NCI-H1436 treated with DMSO at 0.1 percent for 48 hours (cell line): ENCODE measurements at places on chromosomes 3 and 15.

DNA sequence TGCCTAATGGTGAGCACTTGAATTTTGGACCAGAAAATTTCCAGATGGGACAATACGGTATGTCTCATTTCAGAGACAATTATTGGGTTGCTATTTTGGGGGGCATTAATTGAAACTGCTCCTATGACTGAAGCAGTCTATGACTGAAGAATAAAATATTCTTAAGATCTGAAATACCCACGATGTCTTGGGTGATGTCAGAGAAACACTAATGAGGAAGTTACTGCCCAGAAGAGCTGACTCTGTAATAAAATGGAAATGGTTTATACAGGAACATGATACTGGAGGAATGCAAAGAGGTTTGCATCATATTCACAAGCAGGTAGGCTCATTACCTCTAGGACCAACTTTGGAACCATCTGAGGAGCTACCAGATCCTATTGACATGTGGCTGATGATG, 68.7 kb downstream of the IL12A start:
- no peak for DNase-seq

- DNase-seq = no peak
Measured at GRCh38 chr3:52123106-52123725, 31.0 kb downstream of the POC1A start.

- peak; percentile 33 for DNase-seq
Measured at GRCh38 chr3:197367081-197367780, 68.8 kb upstream of the DLG1 start.

DNA sequence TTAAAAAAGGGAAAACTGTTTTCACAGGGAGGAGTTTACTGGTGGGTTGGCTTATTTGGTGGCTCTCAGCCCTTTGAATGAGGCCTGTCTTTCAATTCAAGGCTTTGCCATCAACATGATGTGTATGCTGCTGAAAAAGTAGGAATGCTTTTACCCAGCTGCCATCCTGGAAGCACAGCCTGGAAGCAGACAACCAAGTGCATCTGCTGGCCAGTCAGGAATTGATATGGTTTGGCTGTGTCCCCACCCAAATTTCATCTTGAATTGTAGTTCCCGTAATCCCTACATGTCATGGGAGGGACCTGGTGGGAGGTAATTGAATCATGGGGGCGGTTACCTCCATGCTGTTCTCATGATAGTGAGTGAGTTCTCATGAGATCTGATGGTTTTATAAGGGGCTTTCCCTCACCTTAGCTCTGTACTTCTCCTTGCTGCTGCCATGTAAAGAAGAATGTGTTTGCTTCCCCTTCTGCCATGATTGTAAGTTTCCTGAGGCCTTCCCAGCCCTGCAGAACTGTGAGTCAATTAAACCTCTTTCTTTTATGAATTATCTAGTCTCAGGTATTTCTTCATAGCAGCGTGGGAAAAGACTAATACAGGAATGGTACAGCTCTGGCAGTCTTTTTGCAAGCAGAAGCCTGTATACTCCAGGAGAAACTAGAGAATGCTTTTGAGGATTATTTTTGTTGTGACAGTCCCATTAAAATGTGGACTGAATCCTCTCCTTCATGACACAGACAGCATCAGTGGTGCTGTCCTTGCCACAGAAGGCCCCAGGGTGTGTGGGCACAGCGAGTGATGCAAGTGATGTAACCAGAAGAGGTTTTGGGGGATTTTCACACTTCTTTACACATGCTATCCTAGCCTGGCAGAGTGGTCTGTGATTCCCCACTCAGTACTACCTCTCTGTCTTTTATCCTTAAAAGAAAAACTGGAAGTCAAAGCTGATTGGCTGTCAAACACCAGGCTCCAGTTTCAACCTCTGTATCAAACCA, 20.0 kb downstream of the PLCL2 start:
- no peak for DNase-seq

DNA sequence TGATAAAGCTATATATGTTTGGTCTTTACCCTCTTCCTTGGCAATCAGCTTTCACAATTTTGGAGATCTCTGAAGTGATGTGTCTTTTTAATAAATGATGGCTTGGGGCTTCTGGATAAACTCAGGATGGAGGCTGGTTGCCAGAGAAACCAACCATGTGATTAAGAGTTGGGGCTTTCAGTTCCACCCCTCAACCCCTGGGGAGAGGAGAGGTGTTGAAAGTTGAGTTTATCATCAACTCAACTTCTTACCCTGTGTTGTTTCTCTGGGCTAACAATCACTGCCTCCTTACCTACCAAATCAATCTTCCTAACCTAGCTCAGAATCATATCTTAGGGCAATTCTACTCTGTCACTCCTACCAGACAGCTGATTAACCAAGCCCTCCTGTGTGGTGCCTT, 735.8 kb downstream of the ZPLD1 start:
- DNase-seq = no peak

- DNase-seq = no peak
Measured at GRCh38 chr15:76335307-76336253, 993 bp upstream of the ISL2 start.

- no peak for DNase-seq
Measured at GRCh38 chr3:27507515-27508266, 23.5 kb upstream of the SLC4A7 start.
